NCI-H1092 (cell line): ENCODE measurements at places on chromosomes 11 and 22.

DNA sequence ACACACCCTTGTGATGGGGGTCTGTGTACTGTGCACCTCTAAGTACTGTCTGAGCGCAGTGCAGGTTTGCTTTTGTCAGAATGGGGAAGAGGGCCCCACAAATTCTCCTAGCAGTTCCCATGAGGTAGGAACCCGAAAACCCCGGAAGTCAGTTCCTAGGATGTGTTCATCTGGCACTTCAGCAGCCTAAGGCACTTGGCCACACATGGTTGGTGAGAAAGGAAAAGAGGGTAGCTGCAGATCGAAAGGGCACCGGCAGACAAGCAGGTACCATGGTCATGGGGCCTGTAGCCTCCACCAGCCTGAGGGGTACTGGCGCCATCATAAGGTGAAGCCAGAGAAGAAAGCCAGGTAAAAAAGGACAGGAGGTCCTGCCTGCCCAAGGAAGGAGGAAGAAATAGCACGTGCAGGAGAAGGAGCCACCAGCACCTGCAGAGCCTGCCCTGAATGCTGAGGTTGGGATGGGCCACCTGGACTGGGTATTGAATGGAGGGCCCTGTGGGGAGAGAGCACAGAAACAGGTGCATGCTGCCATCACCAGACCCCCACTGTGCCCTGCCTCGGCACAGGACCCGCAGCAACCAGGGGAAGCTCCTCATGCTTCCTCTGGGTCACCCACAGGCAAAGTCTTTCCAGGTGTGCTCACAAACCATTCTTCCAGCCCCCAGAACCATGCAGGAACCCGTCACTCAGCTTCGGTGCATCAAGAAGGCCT is 8.1 kb upstream of the CASTOR1 start:
- no peak for DNase-seq

- DNase-seq, result no peak
These were observed 34.7 kb upstream of the CSNK2A3 start for GRCh38 chr11:11387622-11388305.

GRCh38 chr11:67293090-67293489 is 4.0 kb downstream of the ANKRD13D start:
- no peak for DNase-seq

- no peak for DNase-seq
These were observed 1.2 kb upstream of the ATF4 start for GRCh38 chr22:39518996-39519680.

DNA sequence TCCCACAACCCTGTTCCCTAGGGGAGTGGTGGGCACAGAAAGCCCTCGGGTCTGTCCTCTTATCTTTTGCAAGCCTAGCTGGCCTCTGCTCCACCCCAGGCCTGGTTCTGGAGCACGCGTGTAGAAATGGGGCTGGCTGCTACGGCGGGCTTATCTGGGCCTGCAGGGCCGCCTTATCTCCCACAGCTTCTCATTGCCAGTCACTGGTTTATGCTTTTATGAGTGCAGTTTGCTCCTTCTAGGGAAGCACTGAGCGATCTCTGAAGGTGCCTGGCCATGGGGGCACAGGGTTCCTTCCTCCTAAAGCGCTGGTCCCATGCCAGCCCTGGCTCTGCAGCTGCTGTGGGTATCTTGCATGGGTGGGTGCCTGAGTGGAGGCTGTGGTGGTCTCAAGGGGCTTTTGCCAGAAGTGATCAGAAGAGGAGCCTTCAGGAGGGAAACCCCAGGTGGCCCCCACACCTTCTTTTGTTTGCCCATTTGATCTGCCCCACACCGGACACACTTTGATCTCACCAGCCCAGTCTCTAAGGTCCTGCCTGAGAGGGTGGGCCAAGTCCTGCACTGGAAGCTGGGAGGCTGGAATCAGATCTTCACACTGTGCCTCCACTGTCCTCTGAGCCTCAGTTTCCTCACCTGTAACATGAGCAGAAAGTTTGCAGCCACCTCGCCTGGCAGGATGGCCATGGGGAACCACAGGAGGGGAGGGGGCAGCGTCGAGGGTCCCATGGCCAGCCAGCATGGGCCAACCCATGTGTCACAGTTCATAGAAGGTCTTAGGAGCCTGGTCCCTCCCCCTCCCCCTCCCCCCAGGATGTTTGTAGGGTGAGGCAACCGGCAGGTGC is 86.6 kb upstream of the FGF3 start:
- no peak for DNase-seq

GRCh38 chr22:29811377-29811776 is 26.7 kb downstream of the ASCC2 start:
- no peak for DNase-seq

DNA sequence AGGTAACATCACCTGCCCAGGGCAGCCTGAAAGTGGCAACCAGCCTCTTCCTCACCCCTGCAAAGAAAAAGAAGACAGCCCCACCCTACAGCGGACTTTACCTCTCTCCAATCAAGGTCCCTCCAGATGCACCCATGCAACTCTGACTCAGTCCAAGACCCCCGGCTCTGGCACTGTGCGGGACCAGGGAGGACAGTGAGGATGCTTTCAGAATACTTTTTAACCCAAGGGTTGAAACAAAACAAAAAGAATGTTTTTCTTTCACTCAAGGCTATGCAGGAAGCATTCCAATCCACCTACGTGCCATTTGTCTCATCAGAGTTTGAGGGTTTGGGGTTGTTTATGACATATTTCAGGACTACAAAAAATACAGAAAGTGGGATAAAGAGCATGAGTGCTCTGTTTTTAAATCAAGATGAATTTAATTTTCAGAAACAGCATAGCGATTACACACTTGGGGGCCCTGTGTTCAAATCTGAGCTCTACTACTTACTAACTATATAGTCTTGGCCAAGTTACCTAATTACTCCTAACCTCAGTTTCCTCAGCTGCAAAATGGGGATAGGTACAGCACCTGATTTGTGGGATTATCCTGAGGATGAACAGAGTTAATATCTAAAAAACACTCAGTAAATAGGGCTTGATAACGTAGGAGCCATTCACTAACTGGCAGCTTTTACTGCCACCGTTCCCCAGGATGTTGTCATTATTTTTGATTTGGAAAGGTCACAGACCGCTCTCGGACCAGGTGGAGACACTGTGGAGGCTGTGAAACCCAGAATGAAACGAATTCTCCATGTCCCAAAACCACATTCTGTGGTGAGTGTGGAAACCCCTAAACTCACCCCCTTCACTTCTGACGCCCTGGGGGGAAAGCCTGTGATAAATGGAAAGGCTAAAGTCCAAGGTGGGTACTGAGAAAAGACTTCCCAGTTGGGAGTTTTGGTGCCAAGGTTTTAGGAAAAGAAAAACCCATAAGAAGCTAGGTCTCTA is 5.6 kb downstream of the PLAAT3 start:
- DNase-seq, result no peak

GRCh38 chr11:32426192-32426591 is 9.1 kb downstream of the WT1 start:
- DNase-seq, result no peak

DNA sequence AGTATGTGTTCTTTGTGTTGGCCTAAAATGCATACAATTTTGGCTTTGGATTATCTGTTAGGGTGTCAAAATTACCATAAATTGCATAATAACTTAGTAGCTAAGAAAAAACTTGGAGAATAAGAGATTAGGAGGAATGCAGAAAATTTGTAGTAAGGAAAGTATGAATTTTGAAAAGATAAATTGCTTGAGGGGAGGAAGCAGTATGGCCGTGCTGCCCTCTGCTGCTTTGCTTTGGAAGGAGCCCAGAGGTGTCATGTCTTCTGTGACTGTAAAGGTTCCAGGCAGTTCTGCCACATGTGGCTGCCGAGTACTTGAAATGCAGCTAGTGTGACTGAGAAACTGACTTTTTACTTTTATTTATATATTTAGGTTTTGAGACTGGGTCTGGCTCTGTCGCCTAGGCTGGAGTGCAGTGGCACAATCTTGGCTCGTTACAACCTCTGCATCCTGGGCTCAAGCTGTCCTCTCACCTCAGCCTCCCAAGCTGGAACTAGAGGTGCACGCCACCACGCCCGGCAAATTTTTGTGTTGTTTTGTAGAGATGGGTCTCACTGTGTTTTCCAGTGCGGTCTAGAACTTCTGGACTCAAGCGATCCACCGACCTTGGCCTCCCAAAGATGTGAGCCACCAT is 1.8 kb downstream of the ADSL start:
- DNase-seq, result no peak

GRCh38 chr11:118411530-118411929 is 10.1 kb downstream of the ATP5MG start:
- no peak for DNase-seq

DNA sequence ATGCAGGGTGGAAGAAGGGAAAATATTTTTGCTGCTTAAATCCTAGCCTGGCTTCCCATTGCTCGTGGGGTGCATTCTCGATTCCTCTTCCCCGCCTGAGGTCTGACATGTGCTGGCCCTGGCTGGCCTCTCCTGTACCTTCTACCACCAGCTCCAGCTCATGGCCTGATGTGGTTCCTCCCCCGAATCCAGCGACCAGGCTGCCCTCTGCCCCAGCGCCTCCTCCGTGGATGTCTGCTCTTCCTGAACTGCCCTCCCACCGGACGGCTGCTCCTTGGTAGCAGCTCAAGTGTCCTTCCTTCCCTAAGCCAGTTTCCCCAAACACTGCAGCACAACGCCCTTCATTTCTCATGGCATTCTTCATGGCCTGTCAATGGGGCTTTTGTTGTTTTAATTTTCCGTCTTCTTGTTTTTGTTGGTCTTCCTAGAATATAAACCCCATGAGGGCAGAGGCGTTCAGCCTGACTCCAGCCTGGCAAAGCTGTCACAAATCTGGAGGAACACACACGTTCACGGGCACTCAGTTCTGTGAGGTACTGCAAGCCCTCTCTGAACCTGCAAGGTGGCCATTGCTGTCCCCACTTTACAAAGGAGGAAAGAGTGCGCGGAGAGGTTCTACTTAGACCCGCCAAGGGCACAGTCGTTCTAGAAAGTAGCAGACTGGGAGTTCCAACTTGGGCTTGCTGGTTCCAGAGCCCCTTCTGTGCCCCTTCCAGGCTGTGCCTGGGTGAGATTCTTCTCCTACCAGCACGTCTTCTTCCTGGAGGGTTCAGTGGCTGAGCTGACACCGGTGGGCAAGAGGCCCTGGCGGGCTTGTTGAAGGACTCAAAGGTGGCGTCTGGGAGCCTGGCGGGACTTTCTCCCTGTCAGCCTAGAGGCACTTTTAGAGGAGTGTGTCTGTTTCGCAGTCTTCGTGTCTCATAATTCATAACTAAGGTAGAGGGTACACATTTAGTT is 953 bp upstream of the LRP5 start:
- DNase-seq, result no peak

DNA sequence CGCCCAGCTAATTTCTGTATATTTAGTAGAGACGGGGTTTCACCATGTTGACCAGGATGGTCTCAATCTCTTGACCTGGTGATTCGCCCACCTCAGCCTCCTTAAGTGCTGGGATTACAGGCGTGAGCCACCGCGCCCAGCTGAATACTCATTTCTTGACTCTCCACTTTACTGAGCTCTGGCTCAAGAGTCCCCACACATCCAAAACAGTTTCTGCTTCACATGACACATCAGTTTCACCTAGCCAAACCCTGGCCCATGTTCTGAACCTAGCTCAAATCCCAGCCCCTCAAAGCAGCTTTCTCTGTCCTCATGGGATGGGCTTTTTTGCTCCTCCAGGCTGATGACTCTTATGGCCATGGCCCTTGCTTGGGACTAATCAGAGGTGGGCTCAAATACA is 9.8 kb downstream of the HYOU1 start:
- no peak for DNase-seq

- no peak for DNase-seq
These were observed 25.4 kb downstream of the A4GALT start for GRCh38 chr22:42695294-42695693.

GRCh38 chr11:73538381-73538872 is 59.5 kb downstream of the FAM168A start:
- DNase-seq, result no peak

GRCh38 chr22:17243524-17243923 is 24.3 kb upstream of the ADA2 start:
- DNase-seq, result no peak

GRCh38 chr11:17475666-17476316 is 854 bp downstream of the ABCC8 start:
- no peak for DNase-seq

- no peak for DNase-seq
These were observed at the start of gene BLID for GRCh38 chr11:122115524-122116379. Gene BLID (minus strand): TSS chr11:122116215. CDS start chr11:122115922, 293 bp downstream.

- DNase-seq, result no peak
These were observed 1393.0 kb downstream of the TBC1D22A start for GRCh38 chr22:48155446-48155845.

GRCh38 chr22:32776802-32777201 is 24.7 kb upstream of the TIMP3 start:
- no peak for DNase-seq

GRCh38 chr11:64224151-64224890 is 1.7 kb downstream of the TRPT1 start:
- no peak for DNase-seq

GRCh38 chr11:1749395-1750351 is 722 bp downstream of the IFITM10 start:
- DNase-seq, result no peak

DNA sequence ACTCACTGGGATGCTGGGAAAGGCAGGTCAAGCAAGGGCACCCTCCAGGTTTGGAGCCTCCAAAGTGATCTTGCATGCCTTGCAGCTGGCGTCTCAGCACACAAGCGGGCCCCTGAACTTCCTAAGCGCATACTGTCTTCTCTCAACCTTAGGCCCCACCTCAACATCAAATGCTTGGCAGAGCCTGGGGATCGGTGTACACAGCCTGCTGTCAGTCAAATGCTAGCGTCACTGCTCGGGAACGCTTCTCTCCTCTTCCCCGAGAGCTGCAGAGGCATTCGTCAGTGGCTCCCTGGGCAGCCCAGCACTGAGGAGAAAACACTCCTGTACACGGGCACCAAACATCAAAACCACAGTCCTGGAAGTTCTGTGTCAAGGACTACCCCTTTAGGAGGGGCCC is 124.9 kb downstream of the C11orf58 start:
- no peak for DNase-seq

- no peak for DNase-seq
These were observed 3.8 kb downstream of the APOL3 start for GRCh38 chr22:36156515-36157419.

DNA sequence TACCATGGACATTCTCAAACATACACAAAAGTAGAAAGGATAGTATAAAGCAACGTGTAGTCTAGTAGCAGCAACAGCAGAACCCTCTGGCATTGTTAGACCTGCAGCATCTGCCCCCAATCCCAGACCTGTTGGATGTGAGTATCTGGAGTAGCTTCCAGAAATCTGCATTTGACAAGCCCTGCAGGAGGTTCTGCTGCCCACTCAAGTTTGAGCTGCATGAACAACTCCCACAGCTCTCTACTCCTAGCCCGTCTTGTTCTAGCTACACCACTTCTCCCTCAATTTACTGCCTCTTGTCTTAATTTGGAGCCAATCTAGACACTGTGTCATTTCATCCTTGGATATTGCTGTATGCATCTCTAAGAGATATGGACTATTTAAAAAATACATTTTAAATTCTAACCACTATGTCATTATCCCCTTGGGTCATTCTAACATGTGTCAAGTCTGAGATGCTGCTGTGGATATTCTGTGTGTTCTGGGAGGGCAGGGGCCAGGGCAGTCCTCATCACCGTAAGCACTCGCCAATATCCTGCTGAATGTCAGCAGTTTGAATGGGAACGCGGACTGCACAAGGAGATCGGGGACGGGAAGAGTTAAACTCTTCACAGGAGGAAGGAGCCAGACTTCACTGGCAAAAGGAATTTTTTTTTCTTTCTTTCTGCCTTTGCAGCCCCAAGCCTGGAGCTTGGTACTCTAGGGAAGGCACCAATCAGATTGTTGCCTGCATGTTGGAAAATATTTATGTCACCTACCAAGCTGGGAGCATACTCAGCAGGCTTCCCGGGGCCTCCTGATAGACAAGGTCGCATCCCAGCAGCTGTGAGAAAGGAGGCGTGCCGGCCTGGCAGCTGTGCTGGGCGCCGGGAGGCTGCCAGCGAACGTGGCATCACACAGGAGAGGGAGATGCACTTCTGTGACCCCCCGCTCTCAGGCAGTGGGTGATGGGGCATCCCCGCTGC is 429.0 kb downstream of the MIAT start:
- no peak for DNase-seq
